Hindlimb muscle (tissue), 1 donor: ENCODE measurements at places on chromosomes 7 and 10.
A peak's percentile ranks its signal among the peaks of the same experiment; 100 is the strongest.

DNA sequence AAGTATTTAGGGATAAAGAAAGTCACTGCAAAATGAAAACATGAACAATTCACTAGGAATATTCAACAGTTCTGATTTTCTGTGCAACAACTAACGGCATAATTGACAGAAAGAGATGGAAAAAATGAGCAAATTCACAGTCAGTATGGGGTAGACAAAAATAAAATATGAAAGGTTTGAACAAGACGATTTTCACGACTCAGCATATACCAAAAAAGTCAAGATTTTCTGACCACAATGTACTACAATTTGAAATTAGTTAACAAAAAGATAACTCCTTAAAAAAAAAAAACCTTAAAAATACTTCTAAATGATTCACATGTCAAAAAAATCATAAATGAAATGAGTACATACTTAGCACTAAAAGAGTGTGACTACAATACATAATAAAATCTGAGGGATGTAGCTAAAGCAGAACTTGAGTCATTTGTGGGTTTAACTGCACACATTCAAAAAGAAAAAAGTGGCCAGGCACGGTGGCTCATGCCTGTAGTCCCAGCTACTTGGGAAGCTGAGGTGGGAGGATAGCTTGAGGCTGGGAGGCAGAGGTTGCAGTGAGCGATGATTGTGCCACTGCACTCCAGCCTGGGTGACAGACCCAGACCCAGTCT, 22.6 kb upstream of the MTURN start:
- no peak for DNase-seq

GRCh38 chr7:36265680-36266079, 112.6 kb downstream of the EEPD1 start:
- no peak for DNase-seq

DNA sequence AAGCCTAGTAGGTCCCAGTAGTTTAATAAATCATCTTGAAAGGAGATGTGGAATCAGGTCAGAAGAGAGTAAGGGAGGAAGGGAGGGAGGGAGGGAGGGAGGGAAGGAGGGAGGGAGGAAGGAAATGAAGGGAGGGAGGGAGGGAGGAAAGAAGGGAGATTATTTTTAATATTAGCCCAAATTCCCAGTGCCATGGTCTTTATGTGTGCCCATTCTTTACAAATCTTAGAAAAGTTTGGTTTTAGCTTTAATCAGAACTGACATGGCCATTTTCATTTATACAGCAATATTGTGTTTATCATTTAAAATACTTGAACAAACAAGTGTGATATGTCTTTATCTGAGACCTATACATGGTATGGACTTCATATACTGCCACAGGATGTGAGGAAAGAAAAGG, 86.8 kb downstream of the GAD2 start:
- no peak for DNase-seq

GRCh38 chr7:38222481-38223096, 44.5 kb downstream of the STARD3NL start:
- DNase-seq: peak; percentile 58
